ENCODE measurements at places on chromosomes 11 and 22.
A peak's percentile ranks its signal among the peaks of the same experiment; 100 is the strongest.

- DNase-seq: no peak
Observed at GRCh38 chr11:64764753-64765152, 5.0 kb upstream of the PYGM start.

GRCh38 chr11:27907530-27907929 lies 200.4 kb downstream of the KIF18A start:
- DNase-seq: no peak

DNA sequence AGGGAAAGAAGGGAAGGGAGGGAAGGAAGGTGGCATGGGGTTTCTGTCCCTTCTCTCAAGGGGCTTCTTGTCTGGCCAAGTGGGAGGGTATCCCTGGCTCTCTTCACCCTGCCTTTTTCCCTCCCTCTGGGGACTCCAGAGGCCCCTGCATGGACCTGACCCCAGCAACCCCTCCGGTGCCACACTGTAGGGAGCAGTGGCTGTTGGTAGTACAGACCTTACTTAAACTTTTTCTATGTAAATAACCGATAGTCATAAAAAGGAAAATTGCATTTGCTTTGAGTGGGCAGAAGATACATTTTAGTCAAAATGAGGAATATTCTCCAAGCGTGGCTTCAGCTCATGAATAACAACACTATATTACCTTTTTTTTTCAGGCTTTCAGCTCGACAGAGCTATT lies 1384.0 kb downstream of the BRD1 start:
- DNase-seq: no peak

DNA sequence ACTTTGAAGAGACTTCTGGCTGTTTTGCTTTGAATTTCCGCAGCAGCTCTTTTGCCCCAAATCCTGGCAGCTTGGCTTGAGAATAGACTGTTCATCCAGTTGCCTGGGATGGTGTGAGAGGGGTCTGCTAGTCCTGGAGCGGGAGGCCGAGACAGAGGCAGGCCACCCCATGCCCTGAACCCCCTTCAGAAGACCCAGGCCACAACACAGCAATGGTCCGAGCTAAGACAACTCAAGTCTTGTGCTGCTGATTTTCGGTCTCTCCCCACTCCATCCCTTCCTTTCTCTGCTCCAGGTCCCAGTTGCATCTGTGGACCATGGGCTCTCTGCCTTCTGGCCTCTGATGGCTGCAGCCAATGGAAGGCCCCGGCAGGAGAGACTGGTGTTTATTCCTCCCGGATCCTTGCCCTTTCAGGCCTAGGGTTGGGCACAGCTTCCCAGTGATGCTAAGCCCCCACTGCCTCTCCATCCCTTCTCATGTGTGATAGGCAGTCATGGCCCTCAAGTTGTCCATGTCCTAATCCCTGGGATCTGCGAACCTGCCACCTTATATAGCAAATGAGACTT lies 31.9 kb upstream of the TP53I11 start:
- no peak for DNase-seq

- no peak for DNase-seq
Observed at GRCh38 chr11:43116071-43116470, 195.7 kb upstream of the API5 start.

- DNase-seq: no peak
Observed at GRCh38 chr11:94604482-94604881, 37.3 kb downstream of the PIWIL4 start.

DNA sequence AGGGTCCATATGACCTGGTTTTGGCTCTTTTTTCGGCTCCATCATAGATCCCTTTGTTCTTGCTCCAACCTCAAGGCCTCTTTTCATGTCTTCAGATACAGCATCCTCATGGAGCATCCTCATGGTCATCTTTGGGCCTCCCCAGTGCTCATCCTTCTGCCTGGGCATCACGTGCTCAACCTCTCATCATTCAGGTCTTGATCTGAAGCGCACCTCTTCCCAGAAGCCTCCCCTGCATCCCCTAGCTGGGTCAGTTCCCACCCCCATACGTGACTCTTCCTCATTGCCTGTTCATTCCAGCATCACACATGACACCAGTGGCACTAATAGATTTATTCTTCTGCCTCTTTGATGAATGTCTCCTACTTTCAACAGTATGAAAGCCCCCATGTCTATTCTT lies 192.2 kb downstream of the MIAT start:
- no peak for DNase-seq

DNA sequence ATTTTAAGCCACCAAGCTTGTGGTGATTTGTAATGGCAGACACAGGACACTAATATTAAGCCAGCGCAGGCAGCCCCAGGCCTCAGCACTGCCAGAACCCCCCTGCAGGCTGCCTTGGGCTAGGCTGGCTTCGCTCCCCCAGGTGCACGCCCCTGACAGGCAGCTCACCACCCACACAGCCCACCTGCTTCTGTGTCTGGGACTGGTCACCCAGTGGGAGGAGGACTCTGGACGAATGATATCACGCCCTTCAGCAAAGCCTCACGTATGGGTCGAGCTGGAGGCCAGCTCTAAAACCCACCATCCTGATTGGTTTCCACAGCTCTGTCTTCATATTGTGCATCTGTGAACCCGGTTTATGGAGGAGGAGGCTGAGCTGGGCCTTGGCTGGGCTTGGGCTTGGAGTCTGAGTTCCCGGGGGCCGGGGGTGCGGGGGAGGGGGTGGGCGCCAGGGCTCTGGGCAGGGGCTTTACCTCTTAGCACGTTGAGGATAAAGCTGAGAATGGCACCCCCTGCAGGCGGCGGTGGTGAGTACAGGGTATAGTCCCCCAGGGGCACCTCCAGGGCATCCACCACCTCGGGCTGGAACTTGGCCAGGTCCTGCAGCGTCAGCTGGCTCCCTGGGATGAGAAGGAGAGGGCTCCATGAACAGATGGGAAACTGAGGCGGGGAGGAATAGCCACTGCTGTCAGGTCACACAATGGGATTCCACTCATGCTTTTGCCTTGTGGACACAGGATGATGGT lies 13.8 kb downstream of the GGT5 start:
- DNase-seq: no peak

DNA sequence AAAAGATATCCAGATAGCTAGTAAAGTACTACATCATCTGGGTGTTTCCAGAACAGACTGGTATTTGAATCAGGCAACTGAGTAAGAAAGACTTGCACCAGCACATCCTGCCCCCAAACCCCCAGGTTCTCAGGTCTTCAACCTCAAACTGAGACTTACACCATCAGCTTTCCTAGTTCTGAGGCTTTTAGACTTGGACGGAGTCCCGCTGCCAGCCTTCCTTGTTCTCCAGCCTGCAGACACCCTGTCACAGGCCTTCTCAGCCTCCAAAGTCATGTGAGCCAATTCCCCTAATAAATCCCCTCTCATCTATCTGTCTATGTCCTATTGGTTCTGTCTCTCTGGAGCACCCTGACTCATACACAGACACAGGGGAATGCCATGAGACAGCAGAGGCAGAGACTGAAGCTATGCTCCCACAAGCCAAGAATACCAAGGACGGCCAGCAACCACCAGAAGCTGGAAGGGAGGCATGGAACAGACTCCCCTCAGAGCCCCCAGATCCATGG lies 10.9 kb downstream of the SMCO4 start:
- no peak for DNase-seq

DNA sequence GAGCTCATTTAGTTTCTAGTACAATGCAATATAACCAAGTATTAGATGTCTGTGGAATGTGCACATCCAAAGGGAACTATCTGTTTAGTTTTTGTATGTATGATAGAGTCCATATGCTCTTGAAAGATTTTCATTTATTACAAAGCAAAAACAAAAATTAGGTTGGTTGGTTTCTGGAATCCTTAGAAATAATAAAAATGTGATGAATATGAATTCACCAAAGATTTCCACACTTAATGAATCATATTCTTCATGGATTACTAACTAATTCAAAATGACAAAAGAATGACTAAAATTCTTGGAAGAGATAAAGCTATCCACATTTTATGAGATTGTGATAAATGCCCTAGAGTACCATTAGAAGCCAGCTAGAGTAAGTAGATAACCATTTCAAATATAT lies 261.1 kb downstream of the SBF2 start:
- no peak for DNase-seq

- DNase-seq: peak; percentile 85
Observed at GRCh38 chr11:58880625-58881024, 36.1 kb upstream of the GLYATL2 start.

GRCh38 chr11:83572581-83573496 lies 286.7 kb upstream of the CCDC90B start:
- no peak for DNase-seq

GRCh38 chr11:125762445-125762844 lies 16.2 kb downstream of the PATE2 start:
- DNase-seq: no peak

GRCh38 chr11:118287006-118287405 lies 17.5 kb upstream of the CD3E start:
- no peak for DNase-seq

DNA sequence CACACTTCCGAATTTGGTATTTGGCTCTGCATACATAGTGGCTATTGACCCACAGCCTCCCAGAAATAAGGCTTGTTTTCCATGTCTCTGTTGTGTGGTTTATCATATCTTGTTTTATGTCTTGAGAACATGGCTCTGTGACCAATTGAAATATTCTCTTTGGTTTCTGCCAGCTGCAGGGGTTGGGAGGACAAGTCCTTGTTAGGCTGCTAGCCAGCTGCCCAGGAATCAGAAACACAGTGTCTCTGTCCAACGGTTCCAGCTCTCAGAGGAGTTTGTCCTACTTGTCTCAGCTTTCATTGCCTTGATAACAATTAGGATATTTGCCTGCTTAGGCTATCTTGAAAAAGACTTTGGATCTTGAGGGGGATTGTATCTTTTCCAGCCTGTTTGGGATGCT lies 6.0 kb upstream of the SLC7A4 start:
- DNase-seq: no peak

GRCh38 chr22:46052801-46053562 lies 76.0 kb upstream of the WNT7B start:
- no peak for DNase-seq

DNA sequence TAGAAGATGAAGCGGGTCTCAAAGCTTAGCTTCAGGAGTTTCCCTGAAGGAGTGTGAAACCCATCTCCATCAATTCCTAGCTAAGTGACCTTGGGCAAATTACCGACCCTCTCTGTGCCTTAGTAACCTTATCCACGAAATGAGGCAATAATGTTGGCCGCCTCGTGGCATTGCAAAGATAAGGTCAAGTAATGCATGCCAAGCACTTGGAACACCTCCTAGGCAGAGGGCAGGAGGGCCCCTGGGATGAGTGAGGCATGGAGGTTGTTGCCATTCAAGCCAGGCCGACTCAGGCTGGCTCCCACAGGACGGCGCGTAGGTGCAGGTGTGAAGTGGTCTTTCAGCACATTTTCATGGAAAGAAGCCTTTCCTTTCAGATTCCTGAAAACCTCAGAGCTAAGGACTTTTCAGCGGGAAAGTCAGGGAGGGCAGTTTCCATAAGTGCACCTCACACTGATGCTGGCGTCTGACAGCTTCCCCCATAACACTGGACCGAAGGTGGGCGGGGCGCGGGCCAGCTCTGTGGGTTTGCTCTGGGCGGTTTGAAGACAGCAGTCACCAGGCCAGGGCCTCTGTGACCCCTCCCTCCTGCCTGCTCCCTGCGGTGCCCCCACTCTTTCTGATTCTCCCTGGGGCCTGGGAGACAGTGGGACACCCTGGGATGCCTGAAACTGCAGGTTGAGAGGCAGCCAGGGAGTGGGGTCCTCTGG lies 25.2 kb downstream of the RPS6KA4 start:
- DNase-seq: no peak

GRCh38 chr11:422249-422656 lies 7.5 kb upstream of the SIGIRR start:
- DNase-seq: no peak

DNA sequence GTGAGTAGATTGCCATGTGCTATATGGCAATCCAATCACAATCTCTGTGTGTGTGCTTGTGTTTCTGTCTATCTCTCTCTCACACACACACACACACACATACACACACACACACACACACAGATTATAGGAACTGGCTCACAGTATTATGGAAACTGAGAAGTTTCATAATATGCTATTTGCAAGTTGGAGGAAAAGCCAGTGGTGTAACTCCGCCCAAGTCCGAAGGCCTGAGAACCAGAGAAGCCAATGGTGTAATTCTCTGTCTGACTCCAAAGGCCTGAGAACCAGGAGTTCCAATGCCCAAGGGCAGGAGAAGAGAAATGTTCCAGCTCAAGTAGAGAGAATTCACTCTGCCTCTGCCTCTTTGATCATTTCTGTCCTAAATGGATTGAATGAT lies 37.2 kb downstream of the GLYATL2 start:
- no peak for DNase-seq

GRCh38 chr11:82682003-82682751 lies 51.5 kb downstream of the FAM181B start:
- DNase-seq: peak; percentile 67

GRCh38 chr22:29257751-29258181 lies 10.0 kb downstream of the RHBDD3 start:
- no peak for DNase-seq

- peak; percentile 79 for DNase-seq
Observed at GRCh38 chr11:68038718-68039525, at the start of gene TCIRG1. Gene TCIRG1 (plus strand): TSS chr11:68039025. CDS start chr11:68041272, 2,247 bp downstream.

DNA sequence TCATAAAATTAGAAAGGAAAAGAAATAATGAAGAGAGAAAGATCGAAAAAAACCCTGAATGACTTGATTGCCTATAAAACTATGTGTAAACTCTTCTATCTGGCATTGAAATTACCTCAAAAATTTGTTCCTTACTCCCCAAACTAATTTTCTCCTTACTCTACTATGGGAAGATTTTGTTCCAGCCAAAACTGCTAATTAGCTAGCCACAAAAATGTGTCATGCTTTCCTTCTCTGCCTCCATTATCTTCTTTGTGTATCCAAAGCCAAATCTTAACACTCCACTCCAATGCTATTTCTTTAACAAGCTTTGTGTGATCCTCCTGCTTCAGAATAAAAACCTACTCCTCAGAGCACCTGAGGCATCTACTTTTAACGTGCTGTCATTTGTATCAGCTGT lies 831.2 kb downstream of the METTL15 start:
- DNase-seq: no peak

GRCh38 chr22:50250249-50250554 lies 863 bp downstream of the HDAC10 start:
- no peak for DNase-seq

DNA sequence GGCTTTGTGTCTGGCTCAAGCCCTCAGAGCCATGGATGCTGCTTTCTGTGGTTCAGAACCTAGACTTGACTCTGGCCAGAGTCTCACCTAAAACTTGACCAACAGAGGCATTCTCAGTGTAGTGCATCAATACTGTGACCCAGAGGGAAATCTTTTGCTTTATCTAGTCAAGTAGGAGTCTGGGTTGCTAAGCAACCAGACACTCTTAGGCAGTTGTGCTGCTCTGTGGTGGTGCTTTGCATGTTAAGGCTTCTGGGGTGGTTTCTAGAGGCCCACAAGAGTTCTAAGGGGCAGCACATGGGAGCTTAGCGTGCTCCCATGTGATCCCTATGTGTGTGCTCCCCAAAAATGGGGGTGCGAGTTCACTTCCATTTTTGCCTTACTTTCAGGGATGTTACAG lies 224.6 kb upstream of the PLET1 start:
- DNase-seq: no peak

GRCh38 chr11:30635401-30635989 lies 49.3 kb upstream of the MPPED2 start:
- no peak for DNase-seq

DNA sequence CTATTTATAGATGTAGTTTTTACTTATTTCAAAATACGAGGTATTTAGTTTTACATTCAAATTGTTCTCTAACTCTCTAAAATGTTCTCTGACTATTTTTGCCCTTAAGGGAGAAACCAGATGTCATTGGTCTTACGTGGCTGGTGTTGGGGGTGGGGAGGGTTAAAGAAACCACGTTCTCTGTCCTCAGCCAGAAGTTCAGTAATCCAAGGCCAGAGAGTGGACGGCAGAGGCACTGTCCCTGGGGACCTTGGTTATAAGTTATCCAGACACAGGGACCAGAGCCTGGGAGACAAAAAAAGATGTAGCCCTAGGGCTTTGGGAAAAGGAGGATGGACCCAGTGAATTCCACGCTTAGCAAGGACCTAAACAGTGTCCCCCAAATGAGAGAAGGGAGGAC lies 706 bp upstream of the OR51E1 start:
- no peak for DNase-seq
